ENCODE measurements at places on chromosomes 2 and 18.

- DNase-seq: no peak
Observed at GRCh38 chr18:1779587-1779986, 791.7 kb downstream of the METTL4 start.

GRCh38 chr2:235793163-235793752 is 299.4 kb downstream of the AGAP1 start:
- no peak for DNase-seq

- no peak for DNase-seq
Observed at GRCh38 chr2:31244101-31244500, 10.1 kb downstream of the EHD3 start.

DNA sequence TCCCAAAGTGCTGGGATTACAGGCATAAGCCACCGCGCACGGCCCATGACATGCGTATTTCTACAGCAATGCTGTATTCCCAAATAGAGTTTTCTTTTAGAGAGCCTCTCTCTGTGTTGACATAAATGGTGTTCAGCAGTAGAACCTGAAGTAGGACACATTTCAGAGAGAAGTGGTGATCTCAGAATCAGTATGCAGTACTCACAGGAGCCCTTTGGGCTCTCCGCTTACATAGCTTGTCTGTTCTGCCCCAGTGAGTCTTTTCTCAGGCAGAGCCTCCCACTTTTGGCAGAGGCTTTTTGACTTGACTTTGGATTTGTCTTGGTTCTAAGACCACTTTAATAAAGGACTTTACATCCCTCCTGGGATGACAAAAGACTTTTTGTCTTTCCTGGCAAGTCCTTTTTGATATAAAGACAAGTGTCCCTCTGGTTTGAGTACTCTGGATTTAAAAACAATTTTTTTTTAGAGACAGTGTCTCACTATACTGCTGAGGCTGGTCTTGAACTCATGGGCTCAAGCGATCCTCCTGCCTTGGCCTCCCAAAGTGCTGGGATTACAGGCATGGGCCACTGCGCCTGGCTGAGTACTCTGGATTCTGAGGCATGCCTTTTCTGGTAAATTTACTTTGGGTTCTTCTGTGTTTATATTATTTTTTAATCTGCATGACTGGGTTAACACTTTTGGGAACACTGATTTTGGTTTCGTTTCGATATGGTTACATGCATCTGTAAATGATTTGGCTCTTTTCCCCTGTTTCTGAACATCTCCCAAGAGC is 113.3 kb downstream of the SMAD2 start:
- no peak for DNase-seq

DNA sequence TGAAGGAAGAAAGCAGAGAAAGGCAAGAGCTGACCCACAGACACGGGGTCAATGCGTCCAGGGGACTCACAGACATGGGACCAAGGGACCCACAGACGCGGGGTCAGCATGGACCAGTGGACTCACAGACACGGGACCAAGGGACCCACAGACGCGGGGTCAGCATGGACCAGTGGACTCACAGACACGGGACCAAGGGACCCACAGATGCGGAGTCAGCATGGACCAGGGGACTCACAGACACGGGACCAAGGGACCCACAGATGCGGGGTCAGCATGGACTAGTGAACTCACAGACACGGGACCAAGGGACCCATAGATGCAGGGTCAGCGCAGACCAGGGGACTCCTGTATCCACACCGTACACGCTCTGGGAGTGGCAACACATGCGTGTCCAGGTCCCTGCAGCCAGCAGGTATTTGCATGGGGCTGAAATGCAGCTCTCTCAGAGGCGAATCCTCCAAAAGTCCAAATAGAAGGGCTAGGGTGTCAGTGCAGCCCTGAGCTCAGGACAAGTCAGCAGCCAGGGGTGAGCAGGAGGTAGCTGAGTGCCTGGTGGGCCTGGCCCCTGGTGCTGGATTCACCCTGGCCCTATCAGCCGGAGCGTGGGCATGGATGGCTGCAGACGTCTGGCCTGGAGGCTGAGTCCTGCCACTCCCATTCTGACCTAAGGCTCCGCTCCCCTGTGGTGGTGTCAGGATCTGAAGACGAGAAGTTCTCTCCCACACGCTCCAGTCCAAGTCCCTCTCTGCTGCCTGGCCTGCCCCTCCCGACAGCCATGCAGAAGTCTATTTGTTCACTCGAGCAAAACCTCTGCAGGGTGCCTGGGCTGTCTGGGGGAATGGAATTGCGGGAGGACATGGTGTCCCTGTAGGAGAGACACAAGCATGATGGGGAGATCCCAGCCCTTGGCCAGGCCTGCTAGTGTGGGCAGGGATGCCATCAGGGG is 28.5 kb downstream of the TMEM18 start:
- no peak for DNase-seq

- no peak for DNase-seq
Observed at GRCh38 chr18:73288813-73289212, 421.0 kb upstream of the NETO1 start.

- DNase-seq: no peak
Observed at GRCh38 chr2:145558617-145559350, 1038.9 kb upstream of the ZEB2 start.

DNA sequence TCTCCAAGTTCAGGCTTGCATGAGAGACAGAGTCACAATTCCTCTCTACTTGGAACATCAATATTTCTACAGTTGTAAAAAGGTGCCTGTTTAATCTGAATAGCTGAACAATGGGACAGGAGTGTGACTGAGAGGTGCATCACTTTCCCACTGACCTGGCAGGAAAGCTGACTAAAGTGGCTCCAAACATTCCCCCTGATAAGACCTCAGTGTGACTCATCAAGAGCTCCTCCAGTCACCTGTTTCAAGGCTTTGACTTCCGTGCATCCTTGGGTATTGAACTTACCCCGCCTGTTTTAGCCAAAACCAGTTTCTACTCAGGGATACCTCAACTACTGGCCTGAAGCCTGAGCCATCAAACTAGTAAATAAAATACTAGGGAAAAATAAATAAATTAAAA is 453.9 kb upstream of the DDX18 start:
- DNase-seq: no peak

DNA sequence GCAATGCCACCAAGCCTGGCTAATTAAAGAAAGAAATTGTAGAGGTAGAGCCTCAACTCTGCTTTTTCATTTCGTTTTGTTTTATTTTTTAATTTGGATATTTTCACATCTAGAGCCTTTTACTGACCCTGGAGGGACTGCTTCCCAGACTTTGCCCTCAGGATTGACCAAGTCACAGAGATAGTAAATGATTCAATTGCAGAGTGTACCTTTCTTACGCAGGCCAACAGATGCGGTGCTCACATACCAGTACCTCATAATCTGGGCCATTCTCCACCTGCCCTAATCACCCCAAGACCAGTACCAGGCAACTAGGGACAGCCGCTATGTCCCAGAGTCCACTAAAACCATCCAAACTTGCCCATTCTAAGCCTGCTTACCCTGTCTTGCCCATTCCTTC is 110.8 kb downstream of the DDX1 start:
- DNase-seq: no peak

DNA sequence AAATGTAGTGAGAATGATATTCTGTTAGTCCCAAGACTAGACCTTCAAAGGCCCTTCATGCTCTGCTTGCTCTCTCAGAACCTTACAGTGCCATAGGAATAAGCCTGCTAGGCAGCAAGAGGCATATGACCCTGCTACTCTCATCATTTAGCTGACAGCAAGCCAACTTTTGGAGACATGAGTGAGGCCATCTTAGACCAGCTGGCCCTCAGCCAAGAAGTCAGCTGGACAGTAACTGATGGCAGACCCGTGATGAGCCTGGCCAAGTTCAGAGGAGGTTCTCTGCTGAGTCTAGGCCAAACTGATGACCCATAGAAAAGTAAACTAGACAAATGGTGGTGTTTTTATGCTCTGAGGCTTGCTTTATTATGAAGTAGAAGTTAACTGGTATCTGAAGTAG is 82.6 kb downstream of the C18orf54 start:
- no peak for DNase-seq

DNA sequence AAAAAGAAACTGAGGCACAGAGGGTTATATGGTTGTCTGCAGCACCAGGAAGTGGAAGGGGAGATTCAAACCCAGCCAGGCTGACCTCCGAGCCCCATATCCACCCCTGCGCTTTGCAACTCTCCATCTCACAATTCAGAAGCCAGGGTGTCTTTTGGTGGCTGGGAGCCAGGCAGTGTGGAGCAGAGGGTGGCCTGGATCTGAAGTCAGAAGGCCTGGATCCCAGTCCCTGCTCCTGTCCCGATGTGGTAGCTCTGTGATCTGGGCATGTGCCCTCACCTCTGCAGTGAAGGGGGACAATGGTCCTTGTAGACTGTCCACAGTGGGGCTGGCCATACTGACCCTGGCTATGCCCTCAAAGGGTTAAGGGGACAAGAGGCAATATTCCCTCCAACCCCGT is 57.0 kb downstream of the CIB4 start:
- no peak for DNase-seq

GRCh38 chr2:187429989-187430388 is 18.1 kb downstream of the CALCRL start:
- DNase-seq: no peak

DNA sequence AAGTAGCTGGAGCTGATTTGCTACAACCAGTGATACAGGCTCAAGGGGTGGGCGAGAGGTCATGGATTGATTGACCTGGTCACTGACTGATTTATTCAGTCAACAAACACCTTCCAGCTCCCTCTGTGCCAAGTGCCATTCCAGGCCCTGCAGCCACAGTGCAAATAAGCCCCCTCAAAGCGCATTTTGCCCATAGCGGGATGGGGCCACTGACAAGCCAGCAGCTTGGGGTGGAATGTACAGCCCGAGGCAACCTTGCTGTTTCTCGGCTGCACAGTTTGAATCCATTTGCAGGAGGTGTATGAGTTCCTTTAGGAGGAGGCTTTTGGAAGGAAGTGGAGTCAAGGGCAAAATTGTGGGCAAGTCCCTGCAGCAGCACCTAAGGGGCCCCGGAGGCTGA is 235.2 kb downstream of the TPGS2 start:
- no peak for DNase-seq

DNA sequence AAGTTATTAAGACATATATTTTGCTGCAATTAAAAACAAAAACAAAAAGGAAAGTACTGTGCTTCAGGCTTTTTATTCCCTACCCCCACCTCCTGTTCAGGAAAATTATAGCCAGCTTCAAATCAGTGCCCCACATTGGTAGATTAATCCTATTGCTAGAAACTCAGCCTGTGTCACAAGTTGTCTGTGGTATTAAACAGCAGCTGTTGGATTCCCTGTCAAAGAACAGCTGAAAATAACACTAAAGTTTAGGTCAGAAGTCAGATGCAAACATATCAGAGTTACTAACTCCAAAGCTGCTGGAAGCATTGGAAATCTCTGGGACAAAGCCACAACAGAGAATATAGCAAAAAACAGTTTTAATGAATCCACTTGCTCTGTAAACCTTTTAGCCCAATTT is 818 bp upstream of the CCDC141 start:
- no peak for DNase-seq

GRCh38 chr18:55439056-55439455 is 148.9 kb downstream of the TCF4 start:
- DNase-seq: no peak

GRCh38 chr2:237561221-237561620 is 5.2 kb upstream of the PRLH start:
- no peak for DNase-seq

GRCh38 chr2:67055387-67056304 is 341.5 kb upstream of the ETAA1 start:
- no peak for DNase-seq

DNA sequence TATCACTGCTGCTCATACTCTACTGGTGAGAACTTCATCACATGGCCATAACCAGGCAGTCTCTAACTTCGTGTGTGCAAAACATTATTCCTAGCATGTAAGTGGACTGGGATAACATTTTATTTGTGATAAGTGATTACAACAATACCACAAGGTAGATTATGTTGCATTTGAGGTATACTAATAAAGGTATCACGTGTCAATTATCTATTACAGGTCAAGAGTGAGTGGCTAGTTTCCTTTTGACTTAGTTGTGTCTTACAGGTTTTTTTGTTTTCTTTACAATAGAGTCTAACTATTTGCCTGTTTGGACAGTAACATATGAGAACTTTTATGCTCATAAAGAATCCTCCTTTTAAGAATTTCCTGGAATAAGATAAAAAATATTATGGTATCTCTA is 67.2 kb upstream of the DSC1 start:
- no peak for DNase-seq

GRCh38 chr18:12092398-12093229 is 1.0 kb upstream of the ANKRD62 start:
- peak; percentile 42 for DNase-seq

- DNase-seq: no peak
Observed at GRCh38 chr18:74590671-74591070, 7.0 kb upstream of the ZNF407 start.

DNA sequence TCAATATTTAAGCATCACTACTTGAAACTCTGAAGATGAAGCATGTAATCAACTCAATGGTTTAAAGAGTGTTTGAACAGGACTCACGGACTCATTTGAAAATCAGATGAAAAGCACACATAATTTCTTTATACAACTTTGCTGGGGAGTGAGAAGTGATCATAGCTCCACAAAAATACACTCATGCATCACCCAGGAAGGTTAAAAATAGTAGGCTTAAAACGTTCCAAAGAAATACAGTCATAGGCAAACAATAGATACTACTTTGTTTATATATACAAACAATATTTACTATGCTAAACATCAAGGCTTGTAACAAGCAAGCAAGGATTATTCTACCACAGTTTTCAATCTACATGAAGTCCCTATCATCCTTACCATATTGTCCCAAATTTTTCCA is 11.6 kb downstream of the HNRNPLL start:
- no peak for DNase-seq

- no peak for DNase-seq
Observed at GRCh38 chr2:239470151-239470900, 69.5 kb upstream of the HDAC4 start.

DNA sequence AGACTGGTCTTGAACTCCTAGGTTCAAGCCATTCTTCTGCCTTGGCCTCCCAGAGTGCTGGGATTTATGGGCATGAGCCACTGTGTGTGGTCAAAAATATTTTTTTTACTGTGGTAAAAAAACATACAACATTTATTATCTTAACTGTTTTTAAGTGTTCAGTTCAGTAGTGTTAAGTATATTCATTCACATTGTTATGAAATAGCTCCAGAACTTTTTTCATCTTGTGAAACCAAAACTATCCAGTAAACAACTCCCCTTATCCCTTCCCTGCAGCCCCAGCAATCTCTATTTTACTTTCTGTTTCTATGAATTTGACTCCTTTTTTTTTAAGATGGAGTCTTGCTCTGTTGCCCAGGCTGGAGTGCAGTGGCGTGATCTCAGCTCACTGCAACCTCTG is 9.3 kb downstream of the RMC1 start:
- DNase-seq: no peak

DNA sequence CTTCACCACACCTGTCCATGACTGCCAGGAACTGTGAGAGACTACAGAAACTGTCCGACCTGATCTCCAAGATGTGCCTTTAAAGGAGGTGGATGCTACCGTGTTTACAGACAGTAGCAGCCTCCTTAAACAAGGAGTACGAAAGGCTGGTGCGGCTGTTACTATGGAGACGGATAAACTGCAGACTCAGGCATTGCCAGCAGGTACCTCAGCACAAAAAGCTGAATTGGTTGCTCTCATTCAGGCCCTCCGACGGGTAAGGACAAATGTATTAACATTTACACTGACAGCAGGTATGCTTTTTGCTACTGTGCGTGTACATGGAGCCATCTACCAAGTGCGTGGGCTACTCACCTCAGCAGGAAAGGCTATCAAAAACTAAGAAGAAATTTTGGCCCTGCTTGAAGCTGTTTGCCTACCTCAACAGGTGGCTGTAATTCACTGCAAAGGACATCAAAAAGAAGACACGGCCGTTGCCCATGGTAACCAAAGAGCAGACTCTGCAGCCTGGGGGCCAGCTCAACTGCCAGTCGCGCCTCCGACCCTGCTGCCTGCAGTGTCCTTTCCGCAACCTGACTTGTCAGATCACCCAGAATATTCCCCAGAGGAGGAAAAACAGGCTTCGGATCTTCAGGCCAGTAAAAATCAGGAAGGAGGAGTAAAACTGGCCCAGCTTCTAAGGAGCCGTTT is 30.9 kb downstream of the SKA1 start:
- peak; percentile 85 for DNase-seq
